Endothelial cell (in vitro differentiated cells): ENCODE measurements at places on chromosomes 4 and X. TPM values are rescaled to one million over a fixed set of nuclear protein-coding genes. Genes with fewer than 3 reads are reported as not detected.

Gene CD38
- total RNA-seq, result 0.15 TPM

Gene MSX1
- total RNA-seq, result 17.4 TPM

Gene GAGE13
- not detected for total RNA-seq

Gene ZNF630
- 1.7 TPM for total RNA-seq

Gene BEND2
- not detected for total RNA-seq

Gene DLG3
- total RNA-seq, result 10.3 TPM

Gene SCD5
- 0.38 TPM for total RNA-seq

Gene XPNPEP2
- 1.7 TPM for total RNA-seq

Gene TMEM271
- not detected for total RNA-seq

Gene TBC1D25
- 12.5 TPM for total RNA-seq

Gene PRR32
- not detected for total RNA-seq

Gene CCKAR
- total RNA-seq, result not detected

GRCh38 chr4:155777971-155778735, 19.3 kb downstream of the GUCY1B1 start:
- no peak overlapping the region for H3K4me3 ChIP-seq
- DNase-seq, result no peak
- H3K36me3 ChIP-seq, result no peaks in the 10 kb centered on the region
- peaks cover 2% of the 10 kb centered on the region for H3K27me3 ChIP-seq

- H3K4me1 ChIP-seq, result peaks cover 4% of the 10 kb centered on the region
- no peaks in the 10 kb centered on the region for H3K36me3 ChIP-seq
- H3K27ac ChIP-seq, result no peak overlapping the region
These were observed 102.1 kb downstream of the DCK start for GRCh38 chr4:71095545-71095944.

- H3K27ac ChIP-seq, result no peak overlapping the region
- H3K4me3 ChIP-seq, result no peak overlapping the region
- DNase-seq, result no peak
- no peaks in the 10 kb centered on the region for H3K36me3 ChIP-seq
These were observed 13.8 kb downstream of the PCDH10 start for GRCh38 chr4:133162941-133163340.

GRCh38 chrX:39773150-39773549, 324.6 kb downstream of the BCOR start:
- no peak overlapping the region for H3K27ac ChIP-seq
- H3K4me1 ChIP-seq, result peaks cover 25% of the 10 kb centered on the region
- H3K27me3 ChIP-seq, result peaks cover 3% of the 10 kb centered on the region
- no peak overlapping the region for H3K4me3 ChIP-seq
- no peaks in the 10 kb centered on the region for H3K36me3 ChIP-seq

DNA sequence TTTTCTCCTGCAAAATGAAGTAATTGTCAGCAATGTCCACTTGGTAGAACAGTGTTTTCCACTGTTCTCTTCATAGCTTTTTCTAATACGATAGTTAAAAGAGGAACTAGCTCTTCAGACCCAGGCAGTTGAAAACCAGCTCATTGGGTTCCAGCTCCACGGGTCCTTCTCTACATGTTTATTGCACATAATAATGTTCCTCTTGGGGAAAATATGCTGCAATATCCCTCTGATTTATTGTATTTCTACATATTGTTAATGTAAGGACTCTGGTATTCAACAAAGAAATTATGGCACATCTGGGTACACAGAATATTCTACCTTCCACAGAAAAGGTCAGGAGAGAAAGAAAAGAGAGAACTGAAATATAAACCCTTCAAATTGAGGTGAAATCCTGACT, 473.4 kb downstream of the TRIML1 start:
- H3K36me3 ChIP-seq, result no peaks in the 10 kb centered on the region
- H3K4me1 ChIP-seq, result no peaks in the 10 kb centered on the region
- no peak overlapping the region for H3K27ac ChIP-seq
- no peak overlapping the region for H3K4me3 ChIP-seq
- peaks cover 4% of the 10 kb centered on the region for H3K27me3 ChIP-seq

GRCh38 chrX:130539721-130540321, 138.0 kb downstream of the RBMX2 start:
- no peak overlapping the region for H3K4me3 ChIP-seq
- no peak overlapping the region for H3K27ac ChIP-seq
- no peaks in the 10 kb centered on the region for H3K36me3 ChIP-seq
- no peaks in the 10 kb centered on the region for H3K4me1 ChIP-seq

GRCh38 chr4:53455766-53456165, 78.3 kb downstream of the FIP1L1 start:
- no peak overlapping the region for H3K4me3 ChIP-seq
- no peaks in the 10 kb centered on the region for H3K27me3 ChIP-seq
- H3K4me1 ChIP-seq, result peaks cover under 1% of the 10 kb centered on the region
- no peak overlapping the region for H3K27ac ChIP-seq
- H3K36me3 ChIP-seq, result peaks cover 8% of the 10 kb centered on the region

DNA sequence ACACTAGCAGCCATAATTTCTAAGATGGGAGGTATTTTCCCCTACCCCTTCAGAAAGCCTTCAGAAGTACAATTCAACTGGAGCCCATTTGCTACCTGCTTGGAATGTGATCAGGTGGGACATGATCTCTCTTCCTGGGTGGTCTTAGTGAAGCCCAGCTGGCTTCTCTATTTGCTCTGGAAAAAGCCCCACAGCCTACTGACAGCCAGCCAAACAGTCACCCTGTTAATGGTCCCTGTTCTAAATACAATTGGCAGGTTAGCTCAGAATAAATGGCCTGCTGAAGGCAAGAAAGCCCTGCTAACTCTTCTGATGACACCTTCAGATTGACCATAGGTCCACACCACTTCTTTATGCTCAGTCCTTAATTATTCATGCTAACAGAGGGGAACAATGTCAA, 39.9 kb downstream of the HS6ST2 start:
- peaks cover 1% of the 10 kb centered on the region for H3K27me3 ChIP-seq
- DNase-seq, result no peak
- no peak overlapping the region for H3K27ac ChIP-seq
- no peak overlapping the region for H3K4me3 ChIP-seq
